K562 (cell line): ENCODE measurements at places on chromosomes 12 and 14.
A peak's percentile ranks its signal among the peaks of the same experiment; 100 is the strongest.

GRCh38 chr14:73567951-73568885 lies 795 bp upstream of the ACOT2 start:
- no peak for DNase-seq

DNA sequence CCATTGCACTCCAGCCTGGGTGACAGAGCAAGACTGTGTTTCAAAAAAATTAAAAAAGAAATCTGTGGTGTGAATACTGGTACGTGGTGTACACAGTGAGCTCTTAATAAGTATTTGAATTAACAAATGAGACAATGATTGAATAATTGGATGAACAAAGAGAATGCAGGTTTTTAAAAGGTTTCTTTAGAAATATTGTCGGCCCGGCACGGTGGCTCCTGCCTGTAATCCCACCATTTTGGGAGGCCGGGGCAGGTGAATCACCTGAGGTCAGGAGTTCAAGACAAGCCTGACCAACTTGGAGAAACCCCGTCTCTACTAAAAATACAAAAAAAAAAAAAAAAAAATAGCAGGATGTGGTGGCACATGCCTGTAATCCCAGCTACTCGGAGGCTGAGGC lies 6.6 kb downstream of the HIF1A start:
- DNase-seq = no peak

GRCh38 chr12:66822961-66823360 lies 144.1 kb upstream of the GRIP1 start:
- no peak for DNase-seq

- DNase-seq = no peak
These were observed 70.1 kb downstream of the TSPAN9 start for GRCh38 chr12:3147260-3147659.

GRCh38 chr14:76083796-76084765 lies 67.6 kb upstream of the GPATCH2L start:
- DNase-seq = peak; percentile 64

DNA sequence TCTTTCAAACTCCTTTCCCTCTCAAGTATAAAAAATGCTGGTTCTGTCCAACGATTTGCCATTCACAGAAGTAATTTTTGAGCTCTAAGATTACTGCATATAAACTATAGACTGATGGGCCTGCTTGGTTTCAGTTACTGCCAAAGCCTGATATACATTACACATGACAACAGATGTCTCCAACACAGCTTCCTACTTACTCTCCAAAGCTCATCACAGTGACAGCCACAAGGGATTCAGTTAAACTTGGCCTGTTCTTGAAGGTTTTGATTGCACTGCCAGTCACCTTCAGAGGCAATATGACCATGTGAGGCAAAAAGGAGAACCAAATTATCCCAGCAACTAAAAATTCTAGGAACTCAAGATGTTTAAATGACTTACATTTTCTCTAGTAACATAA lies 30.1 kb downstream of the STXBP6 start:
- no peak for DNase-seq

DNA sequence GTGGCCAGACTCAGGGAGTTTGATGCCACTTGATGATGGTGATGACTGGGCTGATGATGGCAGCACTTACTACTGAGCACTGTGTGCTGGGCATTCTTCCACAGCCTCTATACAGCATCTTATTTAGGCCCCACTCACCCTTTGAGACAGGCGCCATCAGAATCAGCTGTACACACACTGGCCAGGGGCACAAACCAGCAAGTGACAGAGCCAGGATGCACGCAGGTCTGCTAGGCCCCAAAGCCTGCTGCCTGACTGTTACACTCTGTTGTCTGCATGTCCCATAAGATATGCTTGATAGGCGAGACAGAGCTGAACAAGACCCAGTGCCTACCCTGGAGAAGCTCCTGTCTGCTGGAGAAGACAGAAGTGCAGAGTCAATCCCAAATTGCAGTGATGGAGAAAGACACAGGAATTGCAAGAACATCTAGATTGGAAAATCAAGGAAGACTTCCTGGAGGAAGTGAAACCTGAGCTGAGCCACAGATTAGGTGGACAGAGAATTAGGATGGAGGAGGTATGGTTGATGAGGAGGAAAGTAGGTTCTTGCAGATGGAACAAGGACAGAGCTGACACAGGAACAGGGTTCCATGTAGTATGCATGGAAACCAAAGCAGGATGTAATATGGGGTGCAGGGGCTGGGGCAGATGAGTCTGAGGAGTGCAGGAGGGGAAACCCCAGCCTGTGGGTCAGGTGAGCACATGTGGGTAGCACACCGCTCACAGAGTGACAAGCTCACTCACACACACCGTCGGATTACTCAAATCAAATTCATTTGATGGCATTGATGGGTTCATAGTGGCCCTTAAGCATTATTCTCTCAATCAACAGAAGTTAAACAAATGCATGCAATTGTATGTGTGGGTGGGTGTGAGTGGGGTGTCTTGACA lies 117.3 kb downstream of the BEGAIN start:
- no peak for DNase-seq

DNA sequence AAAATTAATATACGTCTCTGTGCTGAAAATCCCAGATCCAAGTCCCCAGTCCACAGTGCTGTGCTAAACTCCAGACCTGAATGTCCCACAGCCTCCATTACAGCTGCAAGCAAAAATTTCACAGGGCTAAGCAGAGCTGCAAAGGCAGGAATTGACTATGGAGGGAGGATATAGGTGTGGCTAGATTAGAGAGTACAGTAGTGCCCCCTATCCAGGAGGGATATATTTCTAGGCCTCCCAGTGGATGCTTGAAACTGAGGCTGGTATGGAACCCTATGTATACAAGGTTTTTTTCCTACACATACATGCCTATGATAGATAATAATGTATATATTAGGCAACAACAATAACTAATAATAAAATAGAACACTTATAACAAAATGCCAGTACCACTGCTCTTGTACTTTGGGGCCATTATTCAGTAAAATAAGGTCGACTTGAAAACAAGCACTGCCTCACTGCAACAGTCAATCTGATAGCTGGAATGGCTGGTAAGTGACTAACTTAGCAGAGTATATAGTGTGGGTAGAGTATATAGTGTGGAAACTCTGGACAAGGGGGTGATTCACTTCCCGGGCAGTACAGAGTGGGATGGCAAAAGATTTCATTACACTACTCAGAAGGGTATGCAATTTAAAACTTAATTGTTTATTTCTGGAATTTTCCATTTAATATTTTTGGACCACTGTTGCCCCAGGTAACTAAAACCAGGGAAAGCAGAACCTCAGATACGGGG lies 82.7 kb downstream of the C14orf132 start:
- no peak for DNase-seq

GRCh38 chr12:116539905-116540482 lies 19.2 kb upstream of the MAP1LC3B2 start:
- no peak for DNase-seq

DNA sequence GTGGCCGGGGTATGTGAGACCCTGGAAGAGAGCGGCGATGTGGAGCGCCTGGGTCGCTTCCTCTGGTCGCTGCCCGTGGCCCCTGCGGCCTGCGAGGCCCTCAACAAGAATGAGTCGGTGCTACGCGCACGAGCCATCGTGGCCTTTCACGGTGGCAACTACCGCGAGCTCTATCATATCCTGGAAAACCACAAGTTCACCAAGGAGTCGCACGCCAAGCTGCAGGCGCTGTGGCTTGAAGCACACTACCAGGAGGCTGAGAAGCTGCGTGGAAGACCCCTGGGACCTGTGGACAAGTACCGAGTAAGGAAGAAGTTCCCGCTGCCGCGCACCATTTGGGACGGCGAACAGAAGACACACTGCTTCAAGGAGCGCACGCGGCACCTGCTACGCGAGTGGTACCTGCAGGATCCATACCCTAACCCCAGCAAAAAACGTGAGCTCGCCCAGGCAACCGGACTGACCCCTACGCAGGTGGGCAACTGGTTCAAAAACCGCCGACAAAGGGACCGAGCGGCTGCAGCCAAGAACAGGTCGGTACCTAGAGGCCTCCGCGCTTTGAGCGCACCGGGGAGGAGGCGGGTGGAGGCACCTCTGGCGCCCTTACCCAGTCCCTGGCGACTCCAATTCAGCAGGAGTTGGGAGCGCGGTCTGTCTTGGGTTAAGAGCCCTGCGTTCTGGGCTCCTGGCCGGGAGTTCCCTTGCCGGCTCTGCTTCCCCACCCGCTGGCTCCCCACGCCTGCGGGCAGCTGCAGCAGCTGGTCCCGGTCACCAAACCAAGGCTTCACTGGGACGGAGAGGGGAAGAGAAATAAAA lies 700 bp downstream of the SIX6 start:
- DNase-seq = no peak

- no peak for DNase-seq
These were observed 34.8 kb downstream of the ASCL1 start for GRCh38 chr12:102992297-102992696.

DNA sequence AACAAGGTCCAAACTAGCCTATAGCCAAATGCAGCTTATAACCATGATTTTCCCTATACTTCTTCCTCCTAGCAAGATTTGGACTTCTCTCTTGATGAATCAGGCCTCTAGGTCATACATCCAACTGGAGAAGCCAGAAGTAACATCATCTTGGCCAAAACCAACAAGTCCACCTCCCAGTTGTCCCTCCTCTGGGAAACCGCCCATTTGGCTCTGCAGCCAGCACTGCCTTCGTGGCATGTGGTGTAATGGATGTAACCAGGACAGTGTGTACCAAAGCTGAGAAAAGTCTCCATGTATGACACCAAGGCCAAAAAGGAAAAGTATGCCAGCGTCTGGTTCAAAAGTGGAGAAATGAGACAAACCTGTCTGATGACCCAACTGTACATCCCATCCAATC lies 59.3 kb upstream of the VASH1 start:
- DNase-seq = no peak

GRCh38 chr12:116709768-116710167 lies 28.1 kb downstream of the SPRING1 start:
- no peak for DNase-seq

GRCh38 chr14:105247715-105248367 lies 492 bp upstream of the BTBD6 start:
- DNase-seq = no peak

GRCh38 chr12:93857279-93857938 lies 180.2 kb downstream of the CRADD start:
- DNase-seq = no peak

DNA sequence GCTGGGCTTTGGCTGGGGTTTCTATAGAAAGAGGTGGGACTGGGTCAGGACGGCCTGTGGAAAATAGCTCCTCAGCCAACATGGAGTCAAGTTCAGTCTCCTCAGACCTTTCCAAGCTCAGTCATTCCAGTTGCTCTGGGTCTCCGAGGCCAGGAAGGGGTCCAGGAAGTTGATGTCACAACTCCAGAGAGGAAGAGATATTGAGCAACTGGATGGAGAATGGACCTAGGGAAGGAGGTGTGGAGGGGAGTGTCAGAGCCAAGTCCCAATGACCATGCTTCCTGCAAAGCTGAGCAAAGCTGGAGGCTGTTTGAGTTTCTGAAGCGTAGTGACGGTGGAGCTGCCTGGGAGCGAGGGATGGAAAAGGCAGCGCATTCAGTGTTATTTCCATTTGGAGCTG lies 86.1 kb downstream of the SLC24A4 start:
- no peak for DNase-seq

GRCh38 chr14:89915114-89915878 lies 39.2 kb downstream of the EFCAB11 start:
- DNase-seq = peak; percentile 52

GRCh38 chr12:47993491-47993890 lies 10.8 kb downstream of the COL2A1 start:
- no peak for DNase-seq

DNA sequence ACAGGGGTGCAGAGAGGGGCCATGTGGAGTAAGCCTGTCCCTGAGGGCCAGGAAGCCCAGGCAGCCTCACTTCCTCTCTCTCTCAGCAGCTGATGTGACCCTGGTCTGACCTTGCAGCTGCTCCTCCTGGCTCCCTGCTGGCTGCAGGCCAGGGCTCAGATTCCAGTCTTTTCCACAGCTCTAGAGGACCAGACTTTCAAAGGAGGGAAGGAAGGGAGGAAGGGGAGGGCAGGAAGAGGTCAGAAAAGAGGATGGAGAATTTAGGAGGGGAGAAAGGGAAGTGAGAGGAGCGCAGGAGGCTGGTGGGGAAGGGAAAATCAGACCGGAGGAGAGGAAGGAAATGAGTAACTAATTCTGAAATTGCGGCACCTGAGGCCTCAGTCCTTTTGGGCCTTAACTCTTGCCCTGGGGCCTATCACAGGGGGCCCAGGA lies 40.9 kb upstream of the VASH1 start:
- DNase-seq = no peak

- DNase-seq = no peak
These were observed 23.1 kb downstream of the KCNK10 start for GRCh38 chr14:88299865-88300530.

- DNase-seq = no peak
These were observed 357.4 kb upstream of the PRICKLE1 start for GRCh38 chr12:42946871-42947381.

- DNase-seq = no peak
These were observed 172.8 kb downstream of the KTN1 start for GRCh38 chr14:55752580-55753390.
